Tongue (tissue), 3 donors: ENCODE measurements at places on chromosomes 3 and 15.

- no peak for DNase-seq
These were observed 23.5 kb upstream of the SQOR start for GRCh38 chr15:45611305-45611704.

- DNase-seq = no peak
These were observed 48.5 kb downstream of the TM6SF1 start for GRCh38 chr15:83155942-83156341.

- DNase-seq = no peak
These were observed 1294.1 kb downstream of the NSUN3 start for GRCh38 chr3:95356764-95357501.

DNA sequence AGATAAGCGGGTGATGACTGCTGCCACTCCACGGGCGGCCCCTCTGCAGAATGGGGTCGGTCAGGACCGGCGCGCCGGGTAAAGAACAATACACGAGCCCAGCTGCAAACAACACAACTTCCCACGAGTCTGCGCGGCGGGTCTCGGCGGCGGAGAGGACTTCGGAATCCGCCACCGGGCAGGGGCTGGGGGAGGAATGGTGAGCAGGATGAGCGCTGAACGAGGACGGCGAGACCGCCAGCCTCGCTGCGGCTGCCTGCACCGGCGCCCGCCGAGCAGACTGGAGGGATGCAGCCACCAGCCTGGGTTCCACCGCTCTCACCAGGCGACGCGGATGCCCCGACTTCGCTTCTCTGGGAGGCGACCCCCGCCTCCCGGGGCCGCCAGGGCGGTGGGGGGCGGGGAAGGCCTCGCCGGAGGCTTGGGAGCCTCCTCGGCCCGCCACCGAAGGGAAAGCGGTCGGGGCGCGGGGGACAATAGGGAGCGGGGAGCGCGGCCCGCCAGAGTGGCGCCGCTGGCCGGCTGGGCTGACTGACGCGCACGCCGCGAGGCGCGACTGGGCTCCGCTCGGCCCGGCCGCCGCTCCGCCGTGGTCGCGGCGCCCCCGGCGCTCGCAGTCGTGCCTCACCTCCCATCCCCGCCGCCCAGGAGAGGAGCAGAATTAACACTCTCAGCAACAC, 515 bp downstream of the ADAM10 start:
- peak; percentile 67 for DNase-seq
